ENCODE measurements at places on chromosomes 1 and 21.

DNA sequence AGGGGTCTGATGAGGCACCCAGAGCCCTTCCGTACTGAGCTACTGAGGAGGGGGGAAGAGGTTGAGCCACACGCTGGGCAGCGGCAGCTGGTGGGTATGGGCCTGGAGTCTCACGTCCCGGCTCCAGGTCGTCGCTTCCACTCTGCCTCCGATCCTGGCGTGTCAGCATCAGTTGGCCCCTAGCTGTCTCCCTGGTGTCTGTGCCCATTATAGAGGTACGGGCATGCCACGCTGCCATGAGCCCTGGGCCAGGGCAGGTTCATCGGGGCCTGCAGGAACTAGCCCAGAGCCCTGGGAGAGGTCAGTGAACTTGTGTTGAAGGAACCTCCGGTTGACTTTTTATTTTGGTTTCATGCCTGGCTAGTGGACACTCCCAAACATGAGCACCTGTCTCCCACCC lies 18.2 kb downstream of the COQ8A start:
- DNase-seq = no peak

- DNase-seq = no peak
Observed at GRCh38 chr1:119554183-119554582, 47.2 kb downstream of the HSD3B1 start.

GRCh38 chr21:42321231-42321630 lies 6.0 kb upstream of the TFF3 start:
- no peak for DNase-seq

GRCh38 chr1:3814771-3815561 lies 18.7 kb upstream of the LRRC47 start:
- DNase-seq = no peak

DNA sequence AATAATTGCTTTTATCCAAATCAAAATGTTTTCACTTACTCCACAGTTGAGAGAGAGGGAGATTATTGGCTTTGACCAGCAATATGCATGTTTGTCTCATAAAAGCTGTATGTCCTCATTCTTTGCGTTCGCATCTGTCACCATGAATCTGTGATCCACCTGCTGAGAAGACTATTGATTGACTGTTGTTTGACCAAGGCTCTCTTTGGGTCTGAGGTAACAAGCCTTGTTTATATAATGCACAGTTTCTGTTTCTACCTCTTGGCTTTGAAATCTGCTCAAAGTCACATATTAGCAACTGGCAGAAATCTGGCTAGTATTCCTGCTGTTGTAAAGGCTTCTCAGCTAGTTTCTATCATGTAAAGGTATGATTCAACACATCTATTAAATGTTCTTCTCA lies 157.0 kb downstream of the LYPLAL1 start:
- DNase-seq = no peak

GRCh38 chr1:165053351-165053750 lies 303.2 kb downstream of the LMX1A start:
- DNase-seq = no peak

DNA sequence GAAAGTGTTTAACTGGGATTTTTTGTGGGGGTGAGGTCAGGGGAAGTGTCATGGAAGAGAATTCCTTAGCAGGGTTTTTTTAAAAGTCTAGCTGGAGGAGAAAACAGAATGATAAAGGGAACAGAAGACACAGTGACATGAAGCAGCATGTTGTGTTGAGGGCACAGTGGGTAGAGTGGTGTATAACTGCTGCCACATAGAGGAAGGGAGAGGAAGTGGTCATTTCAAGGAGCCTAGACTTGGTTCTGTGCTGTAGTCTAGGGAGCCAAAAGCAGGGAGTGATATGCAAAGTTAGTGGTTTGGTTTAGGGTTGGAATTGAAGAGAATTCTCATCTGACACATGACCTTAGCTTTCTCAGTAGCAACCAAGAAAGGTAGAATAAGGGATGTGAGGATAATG lies 10.2 kb downstream of the EEIG2 start:
- DNase-seq = no peak

- DNase-seq = no peak
Observed at GRCh38 chr1:77565321-77565720, 117.1 kb downstream of the ZZZ3 start.

GRCh38 chr1:82343381-82343780 lies 542.6 kb downstream of the ADGRL2 start:
- no peak for DNase-seq

DNA sequence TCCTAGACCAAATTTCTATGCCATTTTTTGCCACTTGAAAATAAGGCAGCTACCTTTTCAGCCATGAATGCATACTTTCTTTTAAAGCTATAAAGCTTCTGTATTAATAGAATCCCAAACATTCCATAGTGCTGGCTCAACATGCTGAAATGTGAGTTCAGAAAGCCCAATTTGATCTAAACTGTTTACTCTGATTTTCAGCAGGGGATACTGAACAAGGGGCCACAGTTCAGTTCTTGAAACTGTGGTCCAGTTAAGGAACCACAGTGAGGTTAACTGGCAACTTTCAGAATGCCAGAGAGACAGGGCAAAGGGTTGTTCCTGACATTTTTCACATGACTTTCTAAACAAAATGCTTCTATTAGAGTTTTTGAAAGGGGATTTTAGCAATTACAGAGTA lies 85.7 kb upstream of the COL11A1 start:
- no peak for DNase-seq

- DNase-seq = no peak
Observed at GRCh38 chr21:32281531-32281930, 2.7 kb upstream of the MIS18A start.

DNA sequence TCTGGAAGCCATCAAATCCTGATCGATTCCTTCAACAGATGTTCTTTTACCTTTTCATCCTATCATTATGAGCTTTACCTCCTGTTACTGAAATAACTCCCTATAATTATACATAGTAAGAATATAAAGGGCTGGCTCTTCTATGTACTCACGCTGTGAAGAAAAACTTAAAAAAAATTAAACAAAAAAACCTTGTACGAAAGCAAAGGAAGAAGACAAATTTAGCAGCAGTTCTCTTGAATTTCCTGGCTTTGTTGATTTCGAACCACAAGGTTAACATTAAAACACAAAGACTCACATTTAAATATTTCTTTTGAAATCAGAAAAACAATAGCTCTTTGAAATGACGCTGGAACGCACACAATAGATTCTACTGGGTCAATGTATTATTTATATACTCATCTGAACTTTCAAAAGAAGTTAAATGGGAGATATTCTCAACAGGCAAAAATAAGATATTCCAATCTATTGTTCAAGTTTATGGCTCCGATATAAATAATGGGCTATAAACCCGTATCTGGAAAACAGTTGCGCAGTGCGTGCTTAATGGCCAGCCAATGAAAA lies 13.6 kb upstream of the SPEN start:
- no peak for DNase-seq

- no peak for DNase-seq
Observed at GRCh38 chr1:7967651-7968050, 6.1 kb downstream of the PARK7 start.

DNA sequence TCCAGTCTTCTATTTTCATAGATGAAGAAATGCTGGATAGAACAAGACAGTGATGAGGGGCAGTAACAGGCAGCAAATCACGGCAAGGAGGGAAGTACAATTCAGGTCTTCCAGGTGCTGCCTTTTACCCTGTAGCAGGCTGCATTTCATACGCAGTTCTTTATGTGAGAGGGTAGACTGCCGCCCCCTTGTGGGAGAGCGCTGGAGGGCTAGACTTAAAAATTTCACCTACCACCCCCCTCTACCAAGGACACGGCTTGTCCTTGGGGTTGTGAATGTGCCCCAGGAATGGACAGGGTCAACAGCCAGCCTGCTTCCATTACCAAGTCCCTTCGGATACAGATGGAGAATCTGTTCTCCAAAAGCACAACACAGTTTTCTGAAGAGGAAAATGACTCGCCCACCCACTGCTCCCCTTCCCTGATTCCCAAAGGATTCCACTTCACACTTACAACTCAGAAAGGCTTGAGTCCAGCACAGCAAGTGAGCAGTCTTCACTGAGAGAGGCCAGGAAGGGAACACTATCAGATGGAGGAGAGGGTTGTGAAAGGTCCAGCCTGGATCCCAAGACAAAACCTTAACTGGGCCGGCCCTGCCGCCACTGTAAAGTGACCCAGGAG lies 7.4 kb downstream of the WDR77 start:
- peak; percentile 53 for DNase-seq

GRCh38 chr1:150226486-150226885 lies 9.4 kb downstream of the ANP32E start:
- DNase-seq = no peak

- peak; percentile 13 for DNase-seq
Observed at GRCh38 chr1:40783001-40783905, at the start of gene KCNQ4. Gene KCNQ4, plus strand, starts transcription at chr1:40783787. Its CDS starts 307 bp downstream, at chr1:40784094.

DNA sequence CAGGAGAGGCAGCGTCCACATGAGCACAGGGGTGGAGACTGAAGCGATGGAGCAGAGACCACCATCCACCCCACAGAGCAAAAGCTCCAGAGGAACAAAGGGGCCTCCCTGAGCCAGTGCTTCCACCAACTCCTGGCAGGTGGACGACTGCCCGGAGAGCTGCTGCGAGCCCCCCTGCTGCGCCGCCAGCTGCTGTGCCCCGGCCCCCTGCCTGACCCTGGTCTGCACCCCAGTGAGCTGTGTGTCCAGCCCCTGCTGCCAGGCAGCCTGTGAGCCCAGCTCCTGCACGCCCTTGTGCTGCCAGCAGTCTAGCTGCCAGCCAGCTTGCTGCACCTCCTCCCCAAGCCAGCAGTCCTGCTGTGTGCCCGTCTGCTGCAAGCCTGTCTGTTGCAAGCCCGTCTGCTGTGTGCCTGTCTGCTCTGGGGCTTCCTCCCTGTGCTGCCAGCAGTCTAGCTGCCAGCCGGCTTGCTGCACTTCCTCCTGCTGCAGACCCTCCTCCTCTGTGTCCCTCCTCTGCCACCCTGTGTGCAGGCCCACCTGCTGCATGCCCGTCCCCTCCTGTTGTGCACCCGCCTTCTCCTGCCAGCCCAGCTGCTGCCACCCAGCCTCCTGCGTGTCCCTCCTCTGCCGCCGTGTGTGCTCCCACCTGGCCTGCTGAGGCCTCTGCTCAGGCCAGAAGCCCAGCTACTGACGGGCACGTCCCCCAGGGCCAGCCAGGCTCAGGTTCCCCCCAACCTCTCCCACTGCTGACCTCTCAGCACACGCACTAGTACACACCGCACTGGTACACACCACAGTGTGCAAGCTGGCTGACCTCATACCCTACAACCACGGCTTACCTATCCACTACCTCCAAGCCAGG lies 5.4 kb downstream of the KRTAP10-12 start:
- DNase-seq = no peak

GRCh38 chr1:232457595-232457994 lies 172.3 kb downstream of the SIPA1L2 start:
- no peak for DNase-seq

DNA sequence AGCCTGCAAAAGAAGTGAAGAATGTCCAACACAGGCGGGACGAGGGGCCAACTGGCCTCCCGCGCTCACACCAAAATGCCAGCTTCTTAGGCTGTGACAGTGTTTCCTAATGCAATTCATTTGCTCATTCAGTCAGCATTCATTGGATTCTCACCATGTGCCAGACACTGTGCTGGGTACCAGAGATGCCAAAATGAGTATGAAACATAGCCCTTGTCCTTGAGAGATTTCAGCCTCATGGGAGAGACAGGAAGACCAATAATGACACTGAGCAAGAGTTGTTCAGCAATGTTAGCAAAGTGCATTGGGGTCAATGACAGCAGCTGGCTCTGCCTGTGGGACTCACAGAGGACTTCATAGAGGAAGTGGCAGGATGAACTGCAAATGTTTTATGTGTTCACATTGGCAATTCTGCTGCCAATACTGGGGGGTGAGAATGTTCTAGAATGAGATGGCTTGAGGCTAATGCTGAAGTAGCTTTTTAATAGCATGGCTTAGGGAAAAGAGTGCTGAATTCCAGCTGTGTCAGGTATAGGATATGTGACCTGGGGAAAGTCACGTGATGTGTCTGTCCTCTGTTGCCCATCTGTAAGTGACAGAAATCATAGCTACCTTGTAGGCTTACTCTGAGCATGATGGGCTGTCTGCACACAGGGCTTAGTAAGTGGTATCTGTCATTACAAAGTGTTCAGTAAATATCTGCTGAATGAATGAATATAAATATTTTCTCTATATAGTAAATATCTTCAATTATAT lies 58.3 kb upstream of the KIF26B start:
- no peak for DNase-seq

DNA sequence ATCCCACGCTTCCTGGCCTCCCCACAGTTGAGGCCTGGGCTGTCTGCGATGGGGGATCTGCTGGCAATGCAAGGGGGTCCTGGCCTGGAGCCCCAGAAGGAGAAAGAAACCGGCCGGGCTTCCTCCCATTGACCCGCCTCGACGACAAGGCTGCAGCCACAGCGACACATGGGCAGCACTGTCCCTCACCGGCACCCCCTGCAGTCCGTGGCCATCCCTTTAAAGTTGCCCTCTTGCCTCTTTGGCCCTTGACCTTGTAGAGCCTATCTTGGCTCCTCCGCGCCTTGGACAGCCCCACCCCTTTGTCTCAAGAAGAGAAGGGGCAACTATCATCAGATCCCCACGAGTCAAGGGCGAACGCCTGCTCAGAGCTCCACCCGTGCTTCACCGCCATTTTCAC lies 106.0 kb downstream of the CASZ1 start:
- no peak for DNase-seq

- DNase-seq = peak; percentile 45
Observed at GRCh38 chr1:17335821-17336710, 28.1 kb downstream of the PADI4 start.

DNA sequence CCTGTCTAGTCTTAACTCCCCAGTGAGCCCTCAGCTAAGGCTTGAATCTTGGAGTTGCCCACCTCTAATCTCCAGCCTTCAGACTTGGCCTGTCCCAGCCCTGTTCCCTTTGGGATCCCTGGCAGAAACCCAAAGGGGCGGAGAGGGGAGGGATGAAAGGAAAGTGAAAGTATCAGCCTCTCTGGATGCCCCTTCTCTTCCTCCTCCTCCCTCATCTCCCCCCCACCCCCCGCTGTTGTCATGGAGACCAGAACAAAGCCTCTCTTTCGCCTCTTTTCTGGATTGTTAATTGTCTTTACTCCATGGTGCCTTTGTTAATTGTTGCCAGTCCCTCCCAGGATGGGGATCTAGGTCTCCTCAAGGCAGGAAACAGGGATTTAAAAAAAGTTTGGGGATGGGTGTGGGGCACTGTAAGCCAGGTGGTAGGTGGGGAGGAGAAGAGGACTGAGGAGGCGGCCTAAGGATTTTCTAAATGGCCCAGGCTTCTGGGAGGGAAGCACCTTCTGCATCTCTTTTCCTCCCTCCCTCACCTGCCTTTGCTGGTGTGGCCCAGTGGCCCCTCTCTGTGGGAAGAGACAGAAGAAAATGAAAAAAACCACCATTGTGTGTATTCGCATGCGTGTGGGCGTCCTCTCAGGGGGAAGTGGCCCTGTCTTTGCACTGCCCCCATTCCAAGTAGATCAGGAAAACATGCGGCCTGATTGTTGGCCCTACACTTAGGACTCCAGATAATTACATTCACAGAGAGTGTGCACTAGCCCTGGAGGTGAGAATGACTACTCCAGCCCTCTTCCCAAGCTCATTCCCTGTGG lies 7.5 kb upstream of the SOX13 start:
- no peak for DNase-seq

- DNase-seq = peak; percentile 39
Observed at GRCh38 chr1:156119503-156120209, 5.1 kb downstream of the LMNA start.

GRCh38 chr1:219387211-219387610 lies 213.5 kb downstream of the LYPLAL1 start:
- DNase-seq = no peak
